ENCODE measurements at places on chromosomes 16 and 17. TPM values are rescaled to one million over a fixed set of nuclear protein-coding genes. Genes with fewer than 3 reads are reported as not detected.

The FBXW10 gene
- total RNA-seq: not detected

GRCh38 chr16:79508294-79508693 is 92.2 kb downstream of the MAF start:
- DNase-seq: no peak

GRCh38 chr17:14042411-14042810 is 26.9 kb upstream of the COX10 start:
- no peak for DNase-seq

- no peak for DNase-seq
Observed at GRCh38 chr17:19001907-19002590, 2.5 kb downstream of the FAM83G start.

DNA sequence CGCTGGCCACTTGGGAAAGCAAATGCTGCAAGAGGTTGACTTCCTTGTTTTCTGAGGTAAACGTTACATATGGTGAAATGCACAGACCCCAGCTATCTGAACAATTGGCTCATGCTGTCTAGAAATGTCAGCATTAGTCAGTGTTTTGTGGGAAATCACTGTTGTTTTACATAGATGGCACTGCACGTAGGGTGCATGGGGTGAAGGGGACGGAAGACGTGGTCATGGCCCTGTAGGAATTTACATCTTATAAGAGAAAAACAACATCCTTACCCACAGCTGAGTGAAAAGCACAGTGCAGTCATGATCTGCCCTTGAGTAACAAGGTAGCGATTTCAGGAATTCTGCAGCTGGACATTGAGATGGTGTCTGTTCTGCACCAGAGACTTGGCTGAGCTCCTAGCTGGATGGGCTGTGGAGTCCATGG is 15.2 kb downstream of the RPTOR start:
- no peak for DNase-seq

DNA sequence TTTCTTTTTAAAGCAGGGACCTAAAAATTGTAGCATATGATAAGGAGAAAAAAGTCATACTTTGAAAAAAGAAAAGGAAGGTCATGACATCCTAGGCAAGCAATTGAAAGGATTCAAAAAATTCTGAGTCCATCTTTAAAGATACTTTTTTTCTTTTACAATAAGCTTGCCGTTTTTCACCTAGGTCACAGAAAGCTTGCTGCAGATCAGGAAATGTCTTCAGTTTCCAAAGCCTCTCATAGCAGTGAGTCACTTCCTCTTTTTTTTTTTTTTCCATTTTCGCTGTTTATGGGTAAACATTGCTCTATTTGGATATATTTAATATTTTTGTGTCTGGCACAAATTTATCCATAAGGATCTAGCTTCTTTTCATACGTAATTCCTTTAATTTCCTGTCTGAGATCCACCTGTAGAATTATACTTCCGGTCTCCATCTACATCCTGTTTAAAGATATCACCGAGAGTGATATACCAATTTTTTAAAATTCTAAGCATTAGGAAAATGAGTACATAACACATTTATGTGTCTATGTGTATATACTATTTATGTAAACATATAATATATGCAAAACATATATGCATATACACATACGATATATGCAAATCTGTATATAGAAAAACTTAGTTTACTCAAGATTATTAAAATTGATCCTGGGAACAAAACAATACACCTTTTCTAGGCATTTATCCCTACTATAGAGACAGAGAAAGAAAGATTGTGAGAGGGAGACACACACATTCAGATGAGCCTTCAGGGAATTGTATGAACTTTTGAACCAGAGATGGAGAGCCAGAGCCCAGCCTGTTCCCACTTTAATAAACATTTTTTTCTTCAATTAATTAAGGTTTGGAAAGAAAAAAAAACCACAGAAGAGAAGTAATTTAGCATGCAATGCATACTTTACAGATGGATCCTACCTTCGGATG is 134.4 kb downstream of the SKAP1 start:
- no peak for DNase-seq

DNA sequence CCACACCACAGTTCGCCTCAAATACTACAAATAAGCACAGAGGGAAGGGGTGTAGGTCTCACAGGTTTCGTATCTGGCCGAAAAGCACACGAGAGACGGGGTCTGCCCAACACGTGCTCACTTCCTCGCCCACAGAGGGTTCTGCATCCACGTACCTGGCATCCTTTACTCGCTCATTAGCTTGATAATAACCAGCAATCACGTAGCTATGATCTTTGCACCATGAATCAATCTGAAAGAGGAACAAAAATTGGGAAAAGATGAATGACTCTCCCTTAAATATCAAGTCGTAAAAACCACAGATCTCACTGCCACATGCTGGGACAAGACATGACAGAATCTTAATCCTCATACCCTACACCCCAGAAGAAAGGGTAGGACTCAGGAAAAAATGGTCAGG is 10.5 kb downstream of the EMC8 start:
- DNase-seq: no peak

GRCh38 chr16:11010575-11011221 is 66.3 kb downstream of the CLEC16A start:
- DNase-seq: no peak

- no peak for DNase-seq
Observed at GRCh38 chr17:40483679-40484078, 17.7 kb downstream of the TNS4 start.
